ENCODE measurements at places on chromosomes 12 and 14.

GRCh38 chr14:57797160-57797559 lies 68.7 kb downstream of the SLC35F4 start:
- no peak for DNase-seq

- DNase-seq: no peak
Observed at GRCh38 chr14:89700801-89701200, 253.7 kb downstream of the EFCAB11 start.

- DNase-seq: no peak
Observed at GRCh38 chr12:68932128-68932960, 627 bp downstream of the CPM start.

GRCh38 chr14:82341261-82341810 lies 807.7 kb upstream of the SEL1L start:
- no peak for DNase-seq

- no peak for DNase-seq
Observed at GRCh38 chr14:101915871-101916815, 48.2 kb upstream of the DYNC1H1 start.

DNA sequence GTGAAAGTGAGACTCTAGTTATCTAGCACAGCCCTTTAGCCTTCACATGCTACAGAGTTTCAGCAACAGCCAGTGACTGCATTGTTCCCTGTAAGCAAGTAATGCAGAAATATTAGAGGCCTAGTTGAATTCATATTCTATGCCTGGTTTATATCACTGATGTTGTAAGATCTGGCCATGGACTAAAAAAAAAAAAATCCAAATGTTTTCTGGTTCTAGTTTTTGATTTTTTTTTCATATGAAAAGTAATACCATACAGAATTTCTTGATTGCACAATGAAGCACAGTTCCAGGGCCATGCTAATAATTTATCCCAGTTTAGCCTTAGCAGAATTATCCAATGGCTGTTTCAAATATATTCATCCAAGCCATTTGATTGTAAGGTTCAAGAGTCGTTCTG lies 341.5 kb upstream of the DDHD1 start:
- DNase-seq: no peak

GRCh38 chr14:71956920-71957563 lies 24.8 kb downstream of the RGS6 start:
- DNase-seq: no peak

GRCh38 chr12:41967668-41968500 lies 176.8 kb downstream of the GXYLT1 start:
- DNase-seq: no peak

- DNase-seq: no peak
Observed at GRCh38 chr14:97262336-97262735, 465.2 kb downstream of the VRK1 start.

DNA sequence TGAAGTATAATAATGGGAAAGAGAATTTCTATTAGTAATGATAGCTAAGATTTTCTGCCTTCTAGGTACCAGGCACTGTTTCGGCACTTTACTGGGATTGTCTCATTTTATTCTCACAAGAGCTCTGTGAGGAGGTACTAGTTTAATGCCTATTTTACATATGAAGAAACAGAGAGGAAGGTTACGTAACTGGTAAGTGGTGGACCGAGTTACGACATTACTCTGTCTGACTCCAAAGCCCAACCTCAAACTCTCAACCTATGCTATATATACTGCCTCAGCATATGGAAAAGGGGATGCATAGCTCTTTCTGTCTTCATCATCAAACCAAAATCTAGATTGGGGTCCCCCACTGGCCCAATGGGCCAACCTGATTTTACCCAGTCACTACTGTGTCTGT lies 133.5 kb downstream of the KTN1 start:
- no peak for DNase-seq

- no peak for DNase-seq
Observed at GRCh38 chr14:102184316-102185035, 44.8 kb downstream of the WDR20 start.

DNA sequence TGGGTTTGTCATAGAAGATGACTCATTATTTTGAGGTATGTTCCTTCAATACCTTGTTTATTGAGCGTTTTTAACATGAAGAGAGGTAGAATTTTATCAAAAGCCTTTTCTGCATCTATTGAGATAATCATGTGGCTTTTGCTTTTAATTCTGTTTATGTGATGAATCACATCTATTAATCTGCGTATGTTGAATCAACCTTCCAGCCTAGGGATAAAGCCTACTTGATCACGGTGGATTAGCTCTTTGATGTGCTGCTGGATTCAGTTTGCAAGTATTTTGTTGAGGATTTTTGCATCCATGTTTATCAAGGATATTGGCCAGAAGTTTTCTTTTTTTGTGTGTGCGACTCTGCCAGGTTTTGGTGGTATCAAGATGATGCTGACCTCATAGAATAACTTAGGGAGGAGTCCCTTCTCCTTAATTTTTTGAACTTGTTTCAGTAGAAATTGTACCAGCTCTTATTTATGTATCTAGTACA lies 602.6 kb downstream of the SNAPC1 start:
- DNase-seq: no peak

- DNase-seq: no peak
Observed at GRCh38 chr14:92832137-92832700, 38.1 kb downstream of the GOLGA5 start.

GRCh38 chr12:19398376-19399363 lies 40.6 kb upstream of the AEBP2 start:
- no peak for DNase-seq

DNA sequence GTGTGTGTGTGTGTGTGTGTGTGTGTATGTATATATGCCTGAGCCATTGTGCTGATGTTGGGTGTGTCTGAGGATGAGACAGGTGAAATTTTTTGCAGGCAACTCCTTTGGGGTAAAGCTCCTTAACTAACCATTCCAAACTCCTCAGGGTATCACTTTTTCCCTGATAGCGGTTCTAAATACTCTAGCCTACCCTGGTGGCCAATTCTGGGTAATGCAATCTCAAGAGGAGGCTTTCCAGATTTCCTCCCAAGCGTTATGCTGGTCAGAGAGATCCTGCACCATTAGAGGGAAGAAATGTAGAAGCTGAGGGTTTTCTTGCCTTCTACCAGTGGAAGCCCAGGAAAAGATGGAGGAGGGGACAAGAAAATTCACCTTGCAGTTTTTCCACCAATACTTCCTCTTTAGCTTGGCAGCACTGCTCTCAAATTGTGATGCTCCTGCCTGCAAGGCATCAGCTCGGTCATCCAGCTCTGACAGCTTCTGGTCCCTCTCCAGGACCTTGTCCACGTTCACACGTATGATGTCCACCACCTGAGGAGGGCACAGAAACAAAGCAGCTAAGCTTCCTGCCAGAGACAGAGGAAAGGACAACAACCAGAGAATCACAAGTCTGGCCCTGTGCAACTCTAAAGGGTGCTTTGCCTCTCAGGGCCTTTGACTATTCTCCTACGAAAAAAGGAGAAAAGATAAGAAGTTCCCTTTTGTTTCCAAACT lies 4.9 kb downstream of the VAMP1 start:
- peak; percentile 57 for DNase-seq

GRCh38 chr12:112151766-112152541 lies 26.6 kb downstream of the TRAFD1 start:
- no peak for DNase-seq

GRCh38 chr14:99792551-99793212 lies 531 bp upstream of the EML1 start:
- no peak for DNase-seq

DNA sequence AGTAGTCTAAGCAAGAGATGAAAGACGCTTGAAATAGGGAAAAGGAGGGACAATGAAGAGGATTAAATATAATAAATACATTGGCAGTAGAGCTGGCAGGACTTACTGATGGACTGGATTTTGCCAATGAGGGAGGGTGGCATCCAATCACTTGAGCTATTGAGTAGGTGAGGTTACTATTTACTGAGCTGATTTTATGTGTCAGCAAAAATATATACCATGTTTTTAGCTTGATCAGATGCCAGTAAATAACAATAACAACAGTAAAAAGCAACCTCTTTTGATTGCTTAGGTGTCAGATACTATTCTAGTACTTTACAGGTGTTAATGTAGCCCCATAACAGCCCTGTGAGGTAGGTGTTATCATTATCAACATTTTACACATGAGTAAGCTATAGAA lies 187.5 kb upstream of the LMNTD1 start:
- no peak for DNase-seq

GRCh38 chr14:89678768-89679167 lies 261.7 kb upstream of the FOXN3 start:
- no peak for DNase-seq

GRCh38 chr14:32545506-32546210 lies 216.6 kb downstream of the AKAP6 start:
- no peak for DNase-seq

- no peak for DNase-seq
Observed at GRCh38 chr14:94384342-94384741, 4.1 kb downstream of the SERPINA1 start.

DNA sequence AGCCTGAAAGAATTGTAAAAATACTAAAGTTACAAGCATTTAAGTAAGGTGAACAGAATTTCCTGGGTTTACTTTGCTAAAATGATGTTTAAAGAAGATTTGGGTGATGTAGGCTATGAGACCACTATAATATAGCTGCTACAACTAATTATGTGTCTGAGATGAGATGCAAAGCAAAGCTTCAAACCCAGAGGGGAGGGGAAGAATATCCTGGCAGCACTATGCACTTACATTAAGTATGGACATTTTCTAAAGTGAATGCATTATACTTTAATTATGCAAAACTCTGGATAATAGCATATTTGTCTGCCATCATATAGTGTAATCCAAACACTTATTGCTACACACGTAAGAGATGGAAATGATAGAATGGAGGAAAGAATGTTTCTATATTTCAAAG lies 1003.7 kb downstream of the GALC start:
- no peak for DNase-seq

DNA sequence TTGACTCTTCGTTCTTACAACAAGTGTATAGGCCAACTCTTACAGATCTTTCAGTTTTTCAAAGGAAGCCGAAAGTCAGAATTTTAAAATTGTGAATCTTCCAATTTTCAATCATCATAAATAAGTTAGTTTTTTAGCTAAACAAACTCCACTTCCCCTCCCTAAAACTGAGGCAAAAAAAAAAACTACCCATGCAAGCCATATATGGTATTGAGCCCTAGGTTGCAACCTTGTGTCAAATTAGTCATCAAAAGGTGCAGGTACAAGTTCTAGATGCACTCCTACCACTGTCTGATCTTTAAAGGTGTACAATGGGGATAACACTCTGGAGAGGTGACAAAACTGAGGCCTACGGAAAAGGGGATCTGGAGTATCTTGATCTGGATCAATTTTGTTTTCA lies 97.9 kb downstream of the PAWR start:
- no peak for DNase-seq

DNA sequence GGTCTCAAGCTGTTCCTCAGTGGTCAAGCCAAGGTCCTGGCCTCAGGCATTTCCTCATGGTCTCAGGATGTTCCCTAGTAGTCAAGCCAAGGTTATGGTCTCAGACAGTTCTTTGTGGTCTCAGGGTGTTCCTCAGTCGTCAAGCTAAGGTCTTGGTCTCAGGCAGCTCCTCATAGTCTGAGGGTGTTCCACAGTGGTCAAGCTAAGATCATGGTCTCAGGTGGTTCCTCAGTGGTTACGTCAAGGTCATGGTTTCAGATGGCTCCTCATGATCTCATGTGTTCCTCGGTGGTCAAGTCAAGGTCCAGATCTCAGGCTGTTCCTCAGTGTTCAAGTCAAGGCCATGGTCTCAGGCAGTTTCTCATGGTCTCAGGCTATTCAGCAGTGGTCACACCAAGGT lies 540.1 kb downstream of the VRK1 start:
- no peak for DNase-seq

- DNase-seq: no peak
Observed at GRCh38 chr12:6310771-6311610, 509 bp downstream of the PLEKHG6 start.

GRCh38 chr14:65943150-65943549 lies 530.6 kb downstream of the FUT8 start:
- no peak for DNase-seq

DNA sequence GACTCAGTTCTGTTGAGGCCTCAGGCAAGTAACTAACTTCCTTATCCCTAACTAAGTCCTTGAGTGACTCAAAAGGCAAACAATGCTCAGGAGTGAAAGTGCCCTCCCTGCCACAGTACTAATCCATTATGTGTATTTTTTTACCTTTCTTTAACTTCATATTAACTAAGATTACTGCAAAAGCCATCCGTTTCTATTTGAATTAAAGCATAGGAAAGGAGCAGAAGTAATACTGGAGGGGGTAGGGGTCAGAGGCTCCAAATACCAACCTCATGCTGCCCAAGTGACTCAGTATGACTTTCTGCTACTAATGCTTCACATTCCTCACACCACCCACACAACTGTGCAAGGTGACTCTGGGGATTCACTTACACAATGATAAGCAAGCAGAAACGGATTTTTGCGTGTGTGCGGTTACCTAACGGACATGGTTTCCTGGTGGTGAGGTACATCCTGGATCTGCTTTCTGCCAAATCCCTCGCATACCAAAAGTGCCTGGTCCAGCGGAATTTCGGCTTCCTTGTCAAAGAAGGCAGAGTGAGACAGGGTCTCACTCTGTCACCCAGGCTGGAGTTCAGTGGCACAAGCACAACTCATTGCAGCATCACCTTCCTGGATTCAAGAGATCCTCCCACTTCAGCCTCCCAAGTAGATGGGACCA lies 25.1 kb downstream of the MOK start:
- no peak for DNase-seq

GRCh38 chr12:109202770-109203169 lies 86.4 kb downstream of the ACACB start:
- DNase-seq: no peak

GRCh38 chr14:104321088-104321801 lies 182.9 kb downstream of the KIF26A start:
- DNase-seq: no peak

GRCh38 chr14:102570334-102570995 lies 22.0 kb upstream of the RCOR1 start:
- no peak for DNase-seq

DNA sequence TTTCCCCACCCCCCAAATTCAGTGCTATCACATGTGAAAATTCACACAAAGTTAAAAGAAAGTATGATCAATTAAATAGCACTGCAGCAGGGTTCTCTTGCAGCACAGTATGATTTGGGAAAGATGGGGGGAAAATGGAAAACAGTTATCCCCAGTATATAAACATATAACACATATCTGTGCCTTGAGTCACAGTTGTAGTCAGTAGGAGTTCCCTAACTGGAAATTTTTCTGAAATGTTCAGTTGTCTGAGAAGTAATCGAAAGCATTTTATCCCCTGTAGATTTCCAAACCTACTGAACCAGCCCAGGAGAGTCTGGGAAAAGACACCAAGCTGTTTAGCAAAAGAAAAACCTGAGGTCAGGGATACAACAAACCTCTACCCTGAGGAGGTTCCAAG lies 47.0 kb downstream of the C12orf50 start:
- no peak for DNase-seq

GRCh38 chr12:92312463-92312964 lies 166.9 kb upstream of the BTG1 start:
- DNase-seq: no peak

- DNase-seq: no peak
Observed at GRCh38 chr12:70983692-70984091, 63.2 kb upstream of the PTPRR start.

GRCh38 chr14:50257732-50258131 lies 26.4 kb upstream of the SOS2 start:
- DNase-seq: no peak

- DNase-seq: no peak
Observed at GRCh38 chr14:59202031-59202430, 13.6 kb downstream of the DAAM1 start.

GRCh38 chr12:123064885-123065619 lies 84.6 kb downstream of the ARL6IP4 start:
- DNase-seq: no peak

GRCh38 chr12:123910761-123911193 lies 61.9 kb downstream of the CCDC92 start:
- no peak for DNase-seq

GRCh38 chr12:91685917-91686316 lies 459.7 kb downstream of the BTG1 start:
- peak; percentile 36 for DNase-seq
